Kidney epithelial cell (primary cell): ENCODE measurements at places on chromosomes 2 and 18. TPM values are rescaled to one million over a fixed set of nuclear protein-coding genes. Genes with fewer than 3 reads are reported as not detected.

DNA sequence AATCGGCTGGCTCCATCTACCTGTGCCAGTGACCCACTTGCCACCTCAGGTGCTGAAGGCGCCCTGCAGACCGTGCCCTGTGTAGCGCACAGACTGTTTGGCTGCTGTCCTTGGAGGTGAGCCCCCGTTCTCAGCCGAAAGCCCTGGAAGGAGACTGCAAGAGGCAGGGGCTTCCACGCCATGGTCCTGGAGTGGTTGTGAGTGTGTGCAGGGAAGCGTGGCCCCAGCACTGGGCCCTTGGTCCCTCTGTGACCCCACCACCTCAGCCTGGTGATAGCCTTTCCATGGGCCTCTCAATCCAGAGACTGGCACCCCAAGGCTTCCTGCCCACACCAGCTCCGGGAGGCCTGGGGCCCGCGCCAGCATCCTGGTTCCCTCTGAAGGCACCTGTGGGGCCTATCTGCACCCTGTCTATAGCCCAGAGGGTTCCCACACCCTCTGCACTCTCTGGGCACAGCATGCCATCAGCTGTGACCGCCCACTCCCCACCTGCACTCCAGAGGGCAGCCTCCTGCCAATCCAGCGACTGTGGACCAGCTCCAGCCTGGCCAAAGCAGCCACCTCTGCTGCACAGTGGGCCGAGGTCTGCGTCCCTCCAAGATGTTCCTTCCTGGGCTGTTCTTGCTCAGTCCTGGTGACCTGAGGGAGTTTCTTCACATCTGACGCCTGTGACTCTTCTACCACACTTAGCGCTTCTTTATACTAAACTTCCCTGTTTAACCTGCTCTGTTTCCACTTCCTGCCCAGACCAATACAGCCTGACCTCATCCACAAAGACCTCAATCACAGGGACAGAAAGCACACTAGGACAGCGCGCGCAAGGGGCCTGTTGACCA is 109.5 kb downstream of the EIPR1 start:
- DNase-seq: no peak

DNA sequence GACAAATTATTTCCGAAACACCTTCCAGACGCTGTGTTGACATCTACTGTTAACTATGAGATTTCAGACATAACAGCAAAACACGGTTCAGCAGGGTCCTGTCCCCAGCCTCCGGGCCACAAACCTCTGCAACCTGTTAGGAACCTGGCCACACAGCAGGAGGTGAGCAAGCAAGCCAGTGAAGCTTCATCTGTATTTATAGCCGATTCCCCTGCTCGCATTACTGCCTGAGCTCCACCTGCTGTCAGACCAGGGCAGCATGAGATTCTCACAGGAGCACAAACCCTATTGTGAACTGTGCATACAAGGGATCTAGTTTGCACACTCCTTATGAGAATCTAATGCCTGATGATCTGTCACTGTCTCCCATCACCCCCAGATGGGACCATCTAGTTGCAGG is 31.1 kb downstream of the NDUFA10 start:
- DNase-seq: no peak

- no peak for DNase-seq
These were observed 85.5 kb upstream of the ITPRID2 start for GRCh38 chr2:181806039-181806392.

DNA sequence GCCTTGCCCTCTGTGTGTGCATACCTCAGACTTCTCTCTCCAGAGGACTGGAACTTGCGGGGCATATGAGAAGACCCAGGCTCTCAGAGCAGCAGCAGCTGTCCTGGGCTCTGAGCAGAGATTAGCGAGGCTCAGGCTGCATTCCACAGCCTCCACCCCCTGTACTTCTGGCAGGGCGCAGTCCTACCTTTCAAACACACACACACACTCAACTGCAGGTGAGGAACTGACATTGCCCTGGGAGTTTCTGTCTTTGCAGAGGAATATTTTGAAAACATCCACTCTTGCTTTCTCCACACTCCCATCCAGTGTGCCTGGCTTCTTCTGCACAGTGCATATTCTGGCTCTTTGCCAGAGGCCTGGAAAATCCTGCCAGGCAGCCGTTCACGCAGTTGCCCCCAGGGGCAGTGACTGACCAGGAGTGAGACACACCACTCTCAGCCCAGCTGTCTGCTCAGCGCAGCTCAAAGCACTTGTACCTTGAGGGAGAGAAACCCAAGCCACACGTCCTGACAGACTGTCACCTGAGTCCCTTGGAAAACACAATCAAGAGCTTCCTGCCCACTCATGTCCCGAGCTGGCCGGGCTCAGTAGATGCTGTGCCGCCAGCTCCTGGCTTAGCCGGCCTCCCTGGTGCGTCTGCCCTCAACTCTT is 460.8 kb downstream of the RNF144A start:
- no peak for DNase-seq

GRCh38 chr2:49113046-49113445 is 41.3 kb downstream of the FSHR start:
- no peak for DNase-seq

GRCh38 chr2:150267651-150268415 is 219.6 kb downstream of the RND3 start:
- no peak for DNase-seq

DNA sequence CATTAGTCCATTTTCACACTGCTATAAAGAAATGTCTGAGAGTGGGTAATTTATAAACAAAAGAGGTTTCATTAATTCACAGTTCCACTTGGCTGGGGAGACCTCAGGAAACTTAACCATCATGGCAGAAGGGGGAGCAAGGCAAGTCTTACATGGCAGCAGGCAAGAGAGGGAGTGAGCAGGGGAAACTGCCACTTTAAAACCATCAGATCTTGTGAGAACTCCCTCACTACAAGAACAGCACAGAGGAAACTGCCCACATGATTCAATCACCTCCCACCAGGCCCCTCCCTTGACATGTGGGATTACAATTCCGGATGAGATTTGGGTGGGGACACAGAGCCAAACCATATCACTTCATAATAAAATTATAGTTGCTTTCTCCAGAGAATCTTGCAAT is 365.5 kb upstream of the ID2 start:
- no peak for DNase-seq

DNA sequence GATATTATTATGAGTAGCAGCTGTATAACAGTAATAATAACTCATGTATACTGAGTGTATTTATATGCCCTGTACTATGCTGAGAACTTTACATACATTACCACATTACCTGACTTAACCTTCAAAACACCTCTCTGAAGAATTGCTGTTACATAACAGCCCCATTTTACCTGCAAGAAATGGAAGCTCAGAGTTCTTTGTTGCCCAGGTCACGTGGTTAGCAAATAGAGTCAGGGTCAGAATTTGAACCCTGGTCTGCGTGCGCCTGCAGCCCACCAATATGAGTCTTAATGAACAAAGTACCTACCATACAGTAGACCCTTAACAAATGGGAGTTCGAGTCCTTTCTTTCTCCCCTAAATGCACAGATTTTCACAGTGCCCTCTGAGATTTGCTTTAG is 101.9 kb downstream of the MCFD2 start:
- no peak for DNase-seq

DNA sequence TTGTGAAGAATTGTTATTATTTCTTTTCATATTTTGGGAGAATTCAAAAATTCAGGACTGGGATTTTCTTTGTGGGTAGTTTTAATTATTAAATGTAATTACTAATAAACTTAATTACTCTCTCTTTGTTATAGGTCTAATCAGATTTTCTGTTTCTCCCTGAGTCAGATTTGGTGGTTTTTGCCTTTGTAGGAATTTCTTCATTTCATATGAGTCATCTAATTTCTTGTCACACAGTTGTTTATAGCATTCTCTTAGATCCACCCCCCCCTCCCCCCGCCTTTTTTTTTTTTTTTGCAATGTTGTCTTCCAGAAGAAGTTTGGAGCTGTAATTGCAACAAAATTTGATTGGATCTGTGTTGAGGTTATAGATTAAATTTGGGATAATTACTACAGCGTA is 26.0 kb upstream of the GALR1 start:
- DNase-seq: no peak

- no peak for DNase-seq
These were observed 84.1 kb upstream of the SLC8A1 start for GRCh38 chr2:40535972-40536371.

GRCh38 chr2:74186038-74186437 is 7.4 kb upstream of the MOB1A start:
- DNase-seq: no peak

- DNase-seq: no peak
These were observed 246.1 kb downstream of the NRXN1 start for GRCh38 chr2:50785816-50786215.

DNA sequence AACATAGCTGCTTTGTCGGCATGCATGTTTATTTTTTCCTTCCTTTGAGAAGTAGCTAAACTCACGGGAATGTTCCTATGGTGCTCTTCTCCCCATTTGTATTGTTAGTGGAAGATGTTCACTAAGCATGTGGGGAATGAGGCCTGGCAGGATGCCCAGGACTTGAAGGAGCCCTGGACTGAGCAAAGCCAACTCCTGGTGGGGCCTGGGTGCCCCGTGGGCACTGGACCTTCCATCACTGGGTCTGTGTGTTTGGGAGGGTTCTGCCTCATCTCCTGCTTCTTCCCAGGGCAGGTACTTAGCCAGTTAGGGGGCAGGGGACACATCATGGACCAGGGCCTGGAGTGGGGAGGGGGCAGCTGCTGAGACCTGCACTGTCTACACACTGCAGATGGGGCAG is 49.3 kb downstream of the ACAA2 start:
- no peak for DNase-seq

- DNase-seq: no peak
These were observed 170.6 kb upstream of the NCK2 start for GRCh38 chr2:105573910-105574655.

- no peak for DNase-seq
These were observed 16.2 kb upstream of the MAPRE2 start for GRCh38 chr18:35024965-35025364.

- DNase-seq: no peak
These were observed 68.7 kb upstream of the EDAR start for GRCh38 chr2:109057686-109058085.

DNA sequence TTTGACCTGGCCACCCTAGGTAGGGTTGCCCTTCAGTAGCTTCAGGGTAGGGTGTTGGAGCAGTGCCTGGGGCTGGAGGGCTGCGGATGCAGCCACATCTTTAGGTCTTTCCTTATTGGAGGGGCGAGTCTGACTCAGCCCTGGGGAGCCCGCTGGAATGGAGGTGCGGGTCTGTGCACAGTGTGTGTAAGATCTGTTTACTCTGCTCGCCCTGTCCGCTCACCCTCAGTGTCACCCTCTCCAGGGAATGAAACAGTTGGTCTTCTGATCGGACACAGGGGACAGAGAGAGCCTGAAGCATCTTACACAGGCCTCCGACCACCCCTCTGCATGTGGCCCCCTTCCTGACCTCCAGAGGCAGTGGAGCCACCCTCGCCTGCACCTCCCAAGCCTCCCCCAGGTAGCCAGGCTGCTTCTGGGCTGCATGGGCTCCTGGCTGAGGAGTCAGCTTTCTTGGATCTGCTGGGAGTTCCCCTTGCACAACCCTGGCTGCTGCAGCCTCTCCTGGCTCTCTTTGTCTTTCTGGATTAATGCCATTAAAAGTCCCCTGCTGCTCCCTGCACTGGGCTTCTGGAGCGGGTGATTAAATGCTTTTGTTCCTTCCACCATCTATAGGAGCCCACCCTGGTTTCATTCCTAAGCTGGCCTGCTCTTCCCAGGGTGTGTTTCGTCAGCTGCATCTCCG is 82.6 kb downstream of the ASB1 start:
- DNase-seq: no peak

LAMA3 gene
- total RNA-seq: 126 TPM in 2 replicates

FNDC4 gene
- total RNA-seq: 28.2 and 30.0 TPM in 2 replicates

TRMT61B gene
- 9.9 and 11.3 TPM in 2 replicates for total RNA-seq

PREB gene
- total RNA-seq: 66.0 and 71.1 TPM in 2 replicates

HADHB gene
- 98.3 and 105 TPM in 2 replicates for total RNA-seq

ARMC9 gene
- total RNA-seq: 20.0 and 27.5 TPM in 2 replicates

ALK gene
- total RNA-seq: not detected in 2 replicates

UPP2 gene
- total RNA-seq: not detected in 2 replicates

ANKRD53 gene
- total RNA-seq: 0.54 and 0.75 TPM in 2 replicates
